Nucleus accumbens (tissue), 56 donors: ENCODE measurements at places on chromosomes 5 and 9.
A peak's percentile ranks its signal among the peaks of the same experiment; 100 is the strongest.

- no peak for DNase-seq
These were observed 8.0 kb downstream of the SPOCK1 start for GRCh38 chr5:137491121-137491520.

GRCh38 chr5:172351240-172351778, 67.7 kb upstream of the UBTD2 start:
- DNase-seq, result no peak

- no peak for DNase-seq
These were observed 144.4 kb downstream of the NSG2 start for GRCh38 chr5:174189654-174190541.

DNA sequence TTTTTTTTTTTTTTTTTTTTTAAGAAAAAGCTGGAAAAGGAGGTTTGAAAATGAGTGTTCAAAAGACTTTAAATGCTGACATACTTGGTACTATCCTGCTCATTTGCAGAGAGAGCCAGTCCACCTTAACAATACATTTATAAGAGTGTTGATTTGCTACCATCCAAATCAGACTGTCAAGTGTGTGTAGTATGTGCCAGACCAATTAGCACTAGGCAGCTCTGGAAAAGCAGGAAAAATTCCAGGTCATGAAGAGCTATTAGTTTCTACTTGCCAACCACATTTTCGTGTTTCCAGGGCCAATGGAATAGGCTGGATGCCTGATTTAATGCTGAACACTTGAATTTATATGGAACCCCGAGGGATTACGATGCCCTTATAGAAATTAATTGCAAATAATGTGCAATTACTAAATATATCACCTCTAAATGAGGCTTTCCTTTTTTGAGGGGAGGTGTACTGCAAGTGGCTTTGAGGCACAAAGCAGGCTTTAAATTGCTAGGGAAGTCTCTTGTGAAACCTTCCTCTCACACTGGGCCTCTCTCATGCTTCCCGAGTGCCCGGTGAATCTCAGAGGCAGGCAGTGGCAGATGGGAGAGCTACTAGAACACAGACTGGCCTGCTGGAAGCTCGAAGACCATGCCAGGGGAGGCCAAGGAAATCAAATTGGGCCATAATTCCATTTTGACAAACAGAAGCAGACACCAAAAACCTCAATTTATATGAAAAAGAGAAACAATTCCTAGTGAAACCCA, 178.7 kb downstream of the PPP2R2B start:
- DNase-seq, result peak; percentile 38

- DNase-seq, result peak; percentile 61
These were observed at the start of gene HCN1 for GRCh38 chr5:45696206-45696836. HCN1 (minus strand) TSS chr5:45696380.

DNA sequence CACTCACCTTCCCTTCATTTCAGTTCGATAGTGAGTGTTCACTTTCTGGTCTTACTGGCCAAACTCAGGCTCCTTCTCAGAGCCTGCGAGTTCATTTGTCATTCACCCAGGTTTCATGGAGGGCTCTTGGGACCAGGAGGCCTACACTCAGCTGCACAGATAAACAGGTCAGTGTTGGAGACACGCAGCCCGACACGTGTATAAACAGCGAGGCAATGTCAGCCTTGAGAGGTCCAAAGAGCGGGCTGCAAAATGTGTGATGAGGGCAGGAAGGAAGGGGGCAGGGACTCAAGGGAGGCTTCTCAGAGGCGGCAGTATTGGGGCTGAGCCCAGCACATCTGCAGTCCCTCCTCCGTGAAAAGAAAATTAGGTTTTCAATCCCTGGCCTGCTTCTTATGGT, 82.6 kb upstream of the ZNF618 start:
- DNase-seq, result no peak
